ENCODE measurements at places on chromosomes 6 and 20.

GRCh38 chr6:77019081-77019480 is 444.2 kb downstream of the HTR1B start:
- no peak for DNase-seq

- DNase-seq, result no peak
Measured at GRCh38 chr20:9028419-9028818, 40.5 kb upstream of the PLCB4 start.

DNA sequence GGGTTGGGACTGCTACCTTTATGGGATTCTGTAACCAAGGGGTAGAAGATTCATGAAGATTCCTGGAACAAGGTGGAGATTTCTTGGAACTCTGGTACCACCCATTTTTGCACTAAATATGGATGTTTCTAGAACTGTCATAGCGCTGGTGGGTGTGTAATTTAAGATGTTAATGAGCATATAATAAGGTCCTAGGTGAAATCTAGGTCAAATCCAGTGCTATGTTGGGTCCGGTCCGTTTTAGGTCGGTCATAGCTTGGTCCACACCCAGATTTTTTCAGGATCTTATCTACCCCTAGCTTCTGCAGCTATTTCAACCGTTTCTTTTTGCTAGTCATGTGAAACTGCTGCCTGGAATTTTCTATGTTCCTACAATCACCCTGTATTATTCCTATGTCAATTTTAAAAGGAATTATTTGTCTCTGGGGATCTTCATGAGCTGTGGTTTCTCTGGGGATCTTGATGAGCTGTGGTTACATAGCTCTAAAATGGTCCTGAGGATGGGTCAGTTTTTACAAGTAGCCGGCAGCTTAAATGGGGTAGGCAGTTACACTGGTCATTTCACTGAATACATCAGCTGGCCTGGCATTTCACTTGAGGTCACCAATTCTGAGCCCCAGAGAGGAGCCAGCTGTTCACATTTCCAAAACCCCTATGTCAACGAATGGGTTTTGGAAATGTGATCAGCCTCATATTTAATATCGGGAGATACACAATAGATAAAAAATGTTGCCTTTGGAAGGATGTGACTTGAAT is 652.3 kb upstream of the FLRT3 start:
- no peak for DNase-seq

DNA sequence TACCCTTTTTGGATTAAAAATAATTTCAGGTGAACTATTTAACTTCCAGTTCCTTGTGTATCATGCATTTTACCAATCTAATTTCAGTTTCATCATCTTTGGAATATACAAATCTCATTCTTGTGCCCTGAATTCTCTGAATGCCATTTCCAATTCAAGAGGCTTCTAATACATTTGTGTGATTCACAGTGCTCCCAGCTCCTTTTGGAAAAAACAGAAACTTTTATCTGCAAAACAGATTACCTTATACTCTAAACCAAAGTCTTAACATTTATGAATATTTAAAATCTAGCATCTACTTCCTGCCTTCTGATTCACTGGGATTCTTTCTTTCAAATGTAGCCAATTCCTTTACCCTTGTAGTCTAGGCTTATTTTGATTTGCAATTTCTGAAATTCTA is 11.1 kb upstream of the PEX7 start:
- DNase-seq, result no peak

GRCh38 chr6:108113557-108114519 is 39.3 kb upstream of the OSTM1 start:
- DNase-seq, result peak; percentile 45

DNA sequence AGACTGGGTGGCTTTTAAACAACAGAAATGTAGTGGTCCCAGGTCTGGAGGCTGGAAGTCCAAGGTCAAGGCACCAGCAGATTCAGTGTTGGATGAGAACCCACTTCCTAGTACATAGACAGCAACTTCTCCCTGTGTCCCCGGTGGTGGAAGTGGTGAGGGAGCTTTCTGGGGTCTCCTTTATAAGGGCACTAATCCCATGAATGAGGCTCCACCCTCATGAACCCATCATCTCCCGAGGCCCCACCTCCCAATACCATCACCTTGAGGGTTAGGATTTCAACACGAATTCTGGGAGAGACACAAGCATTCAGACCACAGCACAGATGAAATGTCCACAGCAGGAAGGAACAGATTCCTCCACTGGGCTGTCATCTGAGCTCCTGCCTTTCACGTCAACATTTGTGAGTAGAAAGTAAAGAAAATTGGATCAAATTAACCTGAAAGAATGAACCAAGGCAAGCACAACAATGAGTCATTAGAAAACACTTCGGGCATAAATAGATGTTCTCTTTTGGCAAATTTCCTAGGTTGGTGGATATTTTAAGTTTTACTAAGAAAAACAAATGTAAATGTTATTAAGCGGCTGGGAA is 130.7 kb downstream of the RNASET2 start:
- no peak for DNase-seq

GRCh38 chr20:47576516-47577033 is 74.9 kb downstream of the NCOA3 start:
- DNase-seq, result peak; percentile 72

DNA sequence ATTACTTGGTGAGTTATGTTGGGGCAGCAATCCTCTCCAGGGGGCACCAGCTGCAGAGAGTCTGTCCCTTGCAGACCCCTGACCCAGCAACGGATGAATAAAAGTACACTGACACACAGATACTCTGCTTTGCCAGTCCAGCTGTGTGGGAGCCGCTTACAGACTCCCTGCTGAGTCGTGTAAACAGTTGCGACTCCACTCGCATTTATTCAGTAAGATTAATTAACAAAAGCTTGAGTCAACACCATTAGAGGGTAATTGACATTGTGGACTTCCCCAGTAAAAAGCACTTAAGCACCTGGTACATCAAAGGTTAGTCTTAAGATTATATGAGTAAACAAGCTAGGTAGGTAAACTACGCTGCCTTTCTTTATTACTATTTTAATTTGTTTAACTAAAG is 92.0 kb upstream of the TMEM181 start:
- no peak for DNase-seq

DNA sequence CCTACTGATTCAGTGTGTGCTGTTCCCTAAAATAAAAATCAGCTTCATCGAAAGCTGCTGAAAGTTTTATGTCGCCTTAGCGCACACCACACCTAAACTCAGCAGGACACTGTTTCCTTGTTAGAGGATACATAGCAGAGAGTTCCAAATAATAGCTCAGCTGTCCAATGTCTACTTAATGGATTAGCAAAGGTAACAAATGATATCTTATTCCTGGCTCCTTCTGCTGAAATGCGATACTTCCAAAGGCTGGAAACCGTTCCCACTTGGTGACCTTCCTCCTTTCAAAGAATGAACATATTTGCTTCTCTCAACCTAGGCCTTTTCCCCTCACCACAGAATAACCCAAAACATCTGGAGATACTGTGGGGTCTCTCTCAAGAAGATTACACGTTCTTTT is 189.5 kb upstream of the GMDS start:
- DNase-seq, result no peak

All from OCI-LY7 (cell line).